Activated CD4-positive, alpha-beta T cell treated with anti-CD3 and anti-CD28 coated beads, Interleukin-10, Interleukin-2, amounts not matched to agents 100 ng/mL and 50 ng/mL, durations not matched to agents 16 hours and 8 hours (primary cell): ENCODE measurements at places on chromosomes 3 and 15.

DNA sequence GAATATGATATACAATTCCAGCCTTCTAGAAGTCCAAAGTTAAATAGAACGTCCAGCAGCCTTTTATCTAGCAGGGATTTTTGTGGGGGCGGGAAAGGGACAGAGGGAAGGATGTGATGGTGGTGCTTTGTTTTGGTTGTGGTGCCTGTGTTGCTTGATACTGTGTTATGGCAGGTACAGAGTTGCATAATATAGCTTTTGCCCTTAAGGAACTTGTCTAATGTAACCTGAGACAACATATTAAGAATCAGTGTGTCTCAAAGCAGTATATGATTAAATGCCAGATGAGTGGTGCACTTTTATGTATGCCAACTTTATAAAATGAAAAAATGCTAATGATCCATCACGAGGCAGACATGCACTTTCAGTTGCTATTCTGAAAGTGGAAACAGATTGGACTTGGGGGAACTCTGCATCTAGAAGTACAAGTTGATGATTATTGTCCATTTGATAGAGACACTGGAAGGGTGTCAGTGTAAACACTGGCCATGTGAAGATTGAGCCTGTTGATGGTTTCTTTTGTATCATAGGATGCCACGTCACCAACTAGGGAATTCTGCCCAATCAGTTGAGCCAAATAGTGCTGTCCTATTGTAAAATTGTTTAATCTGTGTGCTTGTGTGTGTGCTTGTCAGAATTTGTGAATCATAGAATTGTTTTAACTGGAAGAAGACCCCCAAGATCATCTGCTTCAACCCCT lies 23.0 kb downstream of the NEO1 start:
- no peak for DNase-seq

DNA sequence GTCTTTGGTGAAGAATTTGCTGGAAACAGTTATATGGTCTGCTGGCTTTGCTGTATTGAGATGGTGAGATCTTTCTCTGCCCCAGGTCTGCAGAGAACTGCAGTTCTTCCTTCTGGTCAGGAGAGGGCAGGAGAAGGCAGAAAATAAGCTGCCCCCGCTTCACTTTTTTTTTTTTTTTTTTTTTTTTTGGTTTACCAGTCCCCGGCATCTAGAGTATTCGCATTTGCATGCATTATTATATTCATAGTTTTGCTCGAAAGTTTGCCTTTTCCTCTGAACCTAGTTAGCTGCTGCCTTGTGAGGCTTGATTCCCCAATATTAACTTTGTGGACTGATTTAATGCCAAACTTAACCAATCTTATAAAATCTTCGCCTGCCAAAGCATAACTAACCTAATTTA lies 10.6 kb upstream of the PARL start:
- DNase-seq: peak; percentile 66

DNA sequence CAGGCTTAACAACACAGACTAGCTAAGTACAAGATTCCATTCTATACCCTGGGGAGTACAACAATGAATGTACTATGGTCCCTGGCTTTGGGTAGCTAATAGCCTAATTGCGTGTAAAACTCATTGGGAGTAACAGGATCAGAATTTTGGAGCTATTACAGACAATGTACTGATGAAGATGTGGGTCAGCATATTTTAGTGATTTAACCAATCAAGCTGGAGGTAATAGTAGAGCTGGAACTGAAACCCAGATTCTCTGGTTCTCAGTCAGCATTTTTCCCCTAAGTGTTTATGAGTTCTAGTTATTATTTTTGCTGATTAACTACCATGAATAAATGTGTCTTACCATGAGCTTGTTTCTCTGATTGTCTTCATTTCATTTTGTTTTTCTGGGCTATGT lies 578.7 kb downstream of the NLGN1 start:
- DNase-seq: no peak

DNA sequence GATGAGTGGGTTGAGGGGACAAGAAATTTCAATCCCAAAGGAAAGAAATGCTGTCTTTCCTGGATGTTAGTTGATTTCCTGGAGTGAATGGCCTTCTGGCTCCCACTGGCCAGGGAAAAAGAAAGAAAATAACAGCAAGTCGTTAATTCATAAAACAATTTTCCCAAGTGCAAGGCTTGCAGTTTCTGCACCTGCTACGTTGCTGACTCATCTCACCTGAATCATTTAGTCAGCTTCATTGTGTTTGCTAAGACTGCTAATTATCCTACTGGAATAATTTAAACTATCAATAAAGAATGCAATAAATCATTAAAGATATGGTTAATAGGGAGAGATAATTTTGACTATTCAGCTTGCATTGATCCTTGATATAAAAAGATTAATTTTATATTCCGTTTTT lies 387.6 kb downstream of the ROBO2 start:
- no peak for DNase-seq

- DNase-seq: peak; percentile 50
Observed at GRCh38 chr15:90871139-90871715, 2.8 kb downstream of the FURIN start.

- peak; percentile 20 for DNase-seq
Observed at GRCh38 chr15:84034578-84035398, 200.8 kb upstream of the GOLGA6L4 start.

- DNase-seq: no peak
Observed at GRCh38 chr3:31831591-31831990, 149.5 kb downstream of the OSBPL10 start.

DNA sequence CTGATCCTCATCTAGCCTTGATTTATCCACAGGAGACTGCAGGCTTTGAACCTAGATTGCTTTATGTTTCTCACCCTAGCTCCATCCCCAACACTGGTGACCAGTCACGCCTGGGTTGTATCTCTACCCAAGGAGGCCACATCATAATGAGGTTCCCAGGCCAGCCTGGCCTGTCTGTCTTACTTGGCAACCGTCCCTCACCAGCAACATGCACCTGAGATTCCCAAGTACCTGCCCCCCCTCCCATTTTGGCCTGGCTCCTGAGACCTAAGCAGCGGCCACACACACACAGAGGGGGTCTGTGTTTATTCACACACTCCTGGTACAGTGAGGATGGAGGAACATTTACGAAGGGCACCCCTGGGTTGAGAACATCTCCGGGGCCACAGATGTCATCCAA lies 2.4 kb downstream of the CAMK2N2 start:
- DNase-seq: no peak

- no peak for DNase-seq
Observed at GRCh38 chr3:113287111-113287802, 75.9 kb downstream of the BOC start.

- DNase-seq: no peak
Observed at GRCh38 chr15:74349241-74349778, 18.1 kb downstream of the CYP11A1 start.

DNA sequence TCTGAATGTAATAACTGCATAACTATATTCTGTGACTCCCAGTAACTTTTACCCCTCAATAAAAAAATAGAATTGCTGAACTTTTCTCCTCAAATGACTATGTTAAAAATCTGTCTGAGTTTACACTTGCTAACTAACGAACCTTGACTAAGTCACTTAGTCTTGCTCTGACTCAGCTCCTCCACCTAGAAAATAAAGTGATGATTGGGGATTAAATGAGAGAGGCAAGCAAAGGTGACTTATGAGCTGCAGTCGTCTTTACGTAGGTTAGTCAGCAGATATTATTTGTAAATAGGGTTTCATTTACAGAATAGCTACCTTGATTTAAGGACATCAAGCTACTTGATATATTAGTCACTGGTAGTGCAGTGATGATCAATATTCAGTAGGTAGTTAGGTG lies 476.9 kb downstream of the MECOM start:
- peak; percentile 14 for DNase-seq

GRCh38 chr3:158494673-158495072 lies 76.3 kb upstream of the MLF1 start:
- no peak for DNase-seq

DNA sequence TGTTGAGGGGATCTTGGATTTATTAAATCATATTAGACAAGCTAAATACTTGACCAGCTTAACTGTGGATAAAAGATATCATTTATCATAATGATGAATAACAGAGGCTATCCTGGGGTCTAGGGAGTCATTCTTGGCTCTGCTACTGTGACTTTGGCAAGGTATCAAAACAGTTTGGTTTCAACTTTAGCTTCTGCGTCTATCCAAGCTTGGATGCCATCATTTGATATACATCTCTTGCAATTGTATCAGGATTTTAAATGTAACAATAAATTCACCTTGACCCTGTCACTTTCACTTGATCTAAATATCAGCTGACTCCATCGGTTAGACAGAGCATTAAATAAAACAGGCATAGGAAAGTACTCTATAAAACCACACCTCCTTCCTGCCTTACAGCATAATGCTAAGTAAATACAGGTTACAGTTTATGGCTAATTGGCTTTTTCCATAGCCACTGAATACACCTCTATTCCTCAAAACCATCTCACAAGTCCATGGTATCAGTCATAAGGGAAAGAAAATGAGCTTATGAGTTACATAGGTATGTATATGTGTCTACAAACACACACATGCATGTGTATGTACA lies 262.9 kb downstream of the CTNNB1 start:
- DNase-seq: no peak

DNA sequence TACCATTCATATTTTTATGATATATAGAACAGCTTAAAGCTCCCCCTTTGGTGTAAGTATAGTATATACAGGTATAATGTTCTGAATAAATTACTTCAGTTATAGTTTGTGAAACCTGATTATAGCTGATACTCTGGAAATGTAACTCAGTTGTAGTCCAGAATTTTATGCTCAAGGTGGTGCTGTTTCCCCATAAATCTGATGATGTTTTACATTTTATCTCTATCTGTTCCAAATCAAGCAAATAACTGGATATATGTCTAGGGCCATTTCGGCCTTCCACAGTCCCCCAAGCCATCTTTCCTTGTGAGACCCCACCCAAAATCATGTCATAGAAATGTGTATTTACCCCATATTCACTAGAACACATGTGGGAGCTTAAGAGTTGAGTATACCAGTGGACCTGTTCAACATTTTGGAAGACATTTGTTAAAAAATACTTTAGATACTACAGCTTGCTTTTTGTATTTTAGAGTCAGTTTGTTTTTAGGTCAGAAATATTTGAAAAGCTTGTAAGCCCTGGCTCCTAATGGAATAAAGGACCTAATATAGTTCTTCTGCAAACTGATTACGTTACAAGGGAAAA lies 107.1 kb downstream of the ATG7 start:
- peak; percentile 16 for DNase-seq

- DNase-seq: no peak
Observed at GRCh38 chr3:40847551-40847992, 322.8 kb downstream of the ZNF621 start.

GRCh38 chr15:55669270-55669669 lies 73.7 kb downstream of the PRTG start:
- no peak for DNase-seq

DNA sequence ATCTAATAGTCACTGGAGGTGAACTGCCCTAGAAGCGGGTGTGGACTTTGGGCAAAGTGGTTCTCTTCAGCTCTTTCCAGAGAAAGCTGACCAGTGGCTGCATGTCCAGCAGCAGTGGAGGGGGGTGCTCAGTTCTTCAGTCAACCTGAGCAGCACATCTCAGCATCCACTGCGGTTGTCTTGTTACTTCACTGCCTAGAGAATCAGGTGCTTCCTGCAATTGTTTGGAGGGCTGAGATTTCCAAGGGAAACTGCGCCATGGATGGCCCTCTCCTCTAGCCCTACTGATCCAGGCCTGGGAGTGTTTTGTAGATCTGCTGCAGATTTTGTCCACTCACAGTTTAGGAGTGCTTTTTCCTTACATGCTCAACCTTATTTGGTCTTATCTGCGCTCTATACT lies 65.6 kb upstream of the CFAP161 start:
- DNase-seq: no peak

GRCh38 chr3:124685481-124685880 lies 44.8 kb upstream of the UMPS start:
- no peak for DNase-seq

DNA sequence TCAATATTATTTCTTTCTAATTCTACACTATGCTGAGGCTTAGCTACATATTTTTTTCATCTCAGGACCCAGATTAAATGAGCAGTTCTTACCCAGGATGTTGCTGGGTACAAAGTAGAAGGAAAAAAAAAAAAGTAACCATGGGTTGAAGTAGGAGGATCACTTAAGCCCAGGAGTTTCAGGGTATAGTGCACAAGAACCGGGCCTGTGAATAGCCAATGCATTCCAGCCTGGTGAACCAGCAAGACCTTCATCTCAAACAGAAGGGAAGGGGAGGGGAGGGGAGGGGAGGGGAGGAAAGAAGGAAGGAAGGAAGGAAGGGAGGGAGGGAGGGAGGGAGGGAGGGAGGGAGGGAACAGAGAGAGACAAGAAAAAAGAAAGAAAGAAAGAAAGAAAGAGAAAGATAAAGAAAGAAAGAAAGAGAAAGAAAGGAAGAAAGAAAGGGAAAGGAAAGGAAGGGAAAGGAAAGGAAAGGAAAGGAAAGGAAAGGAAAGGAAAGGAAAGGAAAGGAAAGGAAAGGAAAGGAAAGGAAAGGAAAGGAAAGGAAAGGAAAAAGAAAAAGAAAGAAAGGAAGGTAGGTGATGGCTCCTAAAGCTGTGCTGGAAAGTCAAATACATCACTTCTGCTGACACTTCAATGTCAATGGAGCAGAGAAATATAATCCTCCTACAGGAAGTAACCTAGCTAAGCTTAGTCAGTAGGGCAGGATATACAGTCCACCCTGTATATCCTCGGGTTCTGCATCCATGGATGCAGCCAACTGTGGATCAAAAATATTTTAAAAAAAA lies 206.8 kb upstream of the TGFBR2 start:
- no peak for DNase-seq

DNA sequence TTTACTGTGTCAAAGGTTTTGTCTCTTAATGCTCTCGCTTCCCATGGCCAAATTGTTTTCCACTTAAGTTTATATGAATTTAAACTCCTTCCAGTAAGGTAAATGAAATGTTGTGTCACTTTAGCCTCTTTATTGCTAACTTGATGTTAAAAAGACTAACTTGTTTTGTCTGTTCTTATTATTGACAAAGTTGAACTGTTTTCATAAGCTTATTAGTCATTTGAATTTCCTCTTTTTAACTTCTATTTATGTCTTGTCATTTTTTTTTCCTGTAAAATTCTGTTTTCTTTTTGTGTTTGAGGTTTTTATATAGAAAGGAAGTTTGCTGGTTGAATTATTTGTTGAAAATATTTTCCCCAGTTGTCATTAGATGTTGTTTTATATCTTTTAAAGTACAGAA lies 25.8 kb downstream of the FAM98B start:
- no peak for DNase-seq

- no peak for DNase-seq
Observed at GRCh38 chr3:179021119-179021903, 50.3 kb downstream of the ZMAT3 start.

DNA sequence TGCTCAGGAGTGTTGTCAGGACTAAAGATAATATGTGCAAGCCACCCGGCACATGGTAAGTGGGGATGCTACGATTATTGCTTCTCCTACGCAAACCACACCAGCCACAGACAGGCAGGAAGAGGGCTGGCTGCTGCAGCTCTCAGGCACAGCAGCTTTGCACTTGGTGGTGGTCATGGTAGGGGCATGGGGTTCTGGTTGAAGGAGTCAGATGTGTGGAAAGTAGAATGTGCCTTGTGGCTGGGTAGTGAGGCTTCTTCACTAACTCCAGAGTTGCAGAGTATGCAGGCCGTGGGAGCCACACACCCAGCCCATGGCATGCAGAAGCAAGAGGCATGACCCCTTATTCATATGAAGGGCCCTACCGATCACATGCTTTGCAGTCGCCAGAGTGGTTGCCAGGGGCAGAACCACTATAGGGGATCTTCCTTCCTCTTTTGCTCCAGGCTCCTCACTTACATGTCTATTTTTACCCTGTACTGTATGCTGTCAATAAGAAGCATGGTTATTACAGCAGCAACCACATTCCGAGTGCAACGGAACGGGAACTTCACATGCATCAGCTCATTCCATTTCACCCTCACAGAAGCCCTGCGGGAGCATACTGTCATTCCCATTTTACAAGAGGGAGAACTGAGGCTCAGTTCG lies 59.2 kb upstream of the HERC1 start:
- DNase-seq: peak; percentile 90

- no peak for DNase-seq
Observed at GRCh38 chr15:101852356-101852755, 40.4 kb downstream of the OR4F15 start.
